ENCODE measurements at places on chromosomes 6 and 20.

- H3K4me3 ChIP-seq = no peak overlapping the region
- no peaks in the 10 kb centered on the region for H3K27me3 ChIP-seq
- no peak overlapping the region for H3K27ac ChIP-seq
- no peaks in the 10 kb centered on the region for H3K4me1 ChIP-seq
These were observed 32.0 kb downstream of the ATXN1 start for GRCh38 chr6:16729183-16729691.

DNA sequence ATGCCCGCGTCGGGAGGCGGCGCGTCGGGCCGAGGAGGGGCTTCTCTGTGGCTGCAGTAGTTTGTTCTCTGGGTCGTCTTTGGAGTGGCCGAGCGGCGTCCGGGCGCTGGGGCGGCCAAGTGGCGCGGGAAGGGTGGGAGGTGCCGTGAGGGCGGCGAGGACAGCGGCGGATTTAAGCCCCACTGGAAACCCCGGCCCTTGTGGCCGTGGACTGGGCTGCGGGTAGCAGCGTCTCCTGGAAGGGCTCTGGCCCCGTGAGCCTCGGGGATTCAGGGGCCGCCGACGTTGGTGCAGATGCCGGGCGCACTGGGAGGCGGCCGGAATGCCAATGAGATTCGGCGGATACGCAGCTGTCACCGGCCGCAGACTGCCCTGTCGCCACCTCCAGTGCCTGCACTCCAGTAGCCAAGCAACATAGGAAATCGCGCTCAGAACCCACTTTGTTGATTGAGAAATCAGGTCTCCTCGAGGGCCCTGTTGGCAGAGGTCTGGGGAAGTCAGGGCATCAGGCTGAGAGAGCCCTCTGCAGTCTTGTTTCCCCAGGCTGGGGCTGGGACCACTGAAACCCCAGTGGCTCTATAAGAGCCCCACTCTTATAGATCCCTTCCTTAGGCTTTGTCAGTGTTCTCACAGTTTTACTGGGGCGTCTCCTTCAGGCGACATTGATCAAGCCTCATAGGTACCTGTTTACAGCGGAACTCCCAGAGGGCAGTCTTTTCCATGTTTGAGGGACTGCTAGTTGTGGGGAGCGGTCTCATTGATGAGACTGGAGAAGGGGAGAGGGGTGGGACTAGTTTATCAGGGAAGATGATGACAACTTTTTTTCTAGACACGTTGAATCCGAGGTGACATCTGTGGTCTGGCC, 642 bp downstream of the GZF1 start:
- H3K4me1 ChIP-seq = peaks cover 19% of the 10 kb centered on the region
- H3K27ac ChIP-seq = peak overlapping the region; percentile 96
- peak; percentile 73 for DNase-seq
- H3K36me3 ChIP-seq = no peaks in the 10 kb centered on the region

DNA sequence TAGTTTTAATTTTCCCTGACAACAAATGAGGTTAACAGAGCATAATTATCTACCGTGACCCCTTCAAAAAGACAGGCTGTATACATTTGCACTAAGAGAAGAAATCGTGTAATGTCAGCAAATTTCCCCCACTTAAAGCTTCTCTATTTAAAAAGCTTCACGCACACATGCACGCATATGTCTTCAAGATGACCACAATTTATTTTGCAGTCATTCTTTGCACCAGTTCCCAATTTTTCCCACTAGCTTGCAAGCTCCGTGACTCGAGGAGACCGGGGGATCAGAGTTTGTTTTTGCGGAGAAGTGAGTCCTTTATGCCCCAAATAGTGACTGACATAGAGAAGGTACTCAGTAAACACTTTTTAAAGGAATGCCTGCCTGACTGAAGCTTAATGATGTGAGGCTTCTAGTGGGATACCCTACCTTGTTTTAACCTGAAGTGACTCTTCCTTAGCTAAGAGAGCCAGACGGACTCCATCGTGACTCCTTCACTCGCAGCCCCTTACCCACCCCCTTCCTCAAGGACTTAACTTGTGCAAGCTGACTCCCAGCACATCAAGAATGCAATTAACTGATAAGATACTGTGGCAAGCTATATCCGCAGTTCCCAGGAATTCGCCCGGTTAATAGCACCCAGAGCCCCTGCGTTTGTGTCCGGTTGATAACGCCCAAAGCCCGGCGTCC, 9.3 kb upstream of the NQO2 start:
- no peaks in the 10 kb centered on the region for H3K36me3 ChIP-seq
- H3K27me3 ChIP-seq = no peaks in the 10 kb centered on the region
- H3K4me1 ChIP-seq = peaks cover 28% of the 10 kb centered on the region
- H3K27ac ChIP-seq = peak overlapping the region; percentile 98
- peak; percentile 47 for DNase-seq

DNA sequence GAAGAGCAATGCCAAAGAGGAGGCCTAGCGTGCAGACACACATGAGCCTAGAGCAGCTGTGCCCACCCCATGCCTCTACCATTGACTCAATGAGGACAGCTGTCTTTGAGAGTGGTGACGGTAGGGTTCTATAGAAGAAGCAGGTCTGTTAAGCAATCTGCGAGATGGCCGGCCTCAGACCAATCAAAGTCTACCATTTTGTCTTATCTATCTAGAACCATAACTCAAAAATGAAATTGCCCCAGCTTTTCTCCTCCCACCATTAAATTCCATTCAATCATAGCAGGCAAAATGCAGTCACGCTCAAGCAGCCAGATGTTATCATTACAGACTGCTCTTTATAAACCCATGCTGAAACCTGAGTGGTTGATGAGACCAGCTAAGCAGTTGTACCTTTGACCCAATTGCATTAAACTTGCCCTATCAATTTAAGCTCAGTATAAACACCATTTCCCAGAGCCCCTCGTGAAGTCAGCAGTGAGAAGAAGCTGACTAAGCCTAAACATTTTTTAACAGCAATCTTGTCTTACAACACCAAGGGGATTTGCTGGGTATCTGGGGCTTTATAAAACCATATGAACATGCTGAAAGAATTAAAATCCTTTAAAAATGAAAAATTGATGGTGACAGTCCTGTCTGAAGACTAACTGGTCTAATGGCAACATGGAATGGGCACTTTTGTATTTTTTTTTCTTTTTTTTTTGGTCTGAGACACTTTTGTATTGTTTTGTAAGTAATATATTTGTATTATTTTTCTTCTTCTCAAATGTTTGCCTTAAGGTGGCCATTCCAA, 57.5 kb downstream of the FOXC1 start:
- H3K4me3 ChIP-seq = no peak overlapping the region
- no peaks in the 10 kb centered on the region for H3K27me3 ChIP-seq
- no peaks in the 10 kb centered on the region for H3K36me3 ChIP-seq
- H3K4me1 ChIP-seq = peaks cover 2% of the 10 kb centered on the region
- DNase-seq = no peak
- no peak overlapping the region for H3K27ac ChIP-seq

DNA sequence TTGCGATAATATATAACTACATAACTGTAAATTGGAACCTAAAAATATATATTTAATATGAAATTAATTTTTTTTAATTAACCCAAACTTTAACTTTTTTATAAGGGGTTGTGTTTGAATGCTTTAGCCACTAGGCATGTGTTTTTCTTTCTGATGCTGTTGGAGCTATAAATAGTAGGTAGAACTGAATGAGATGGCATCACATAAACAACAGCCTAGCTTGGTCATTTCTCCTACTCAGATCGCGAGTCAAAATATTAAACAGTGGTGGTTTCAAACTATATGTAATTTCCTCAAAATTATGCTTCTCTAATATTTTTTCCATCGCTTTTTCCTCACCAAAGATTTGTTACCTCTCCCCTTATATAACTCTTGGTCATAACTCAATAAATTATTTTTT, 243.2 kb downstream of the ARID1B start:
- H3K4me1 ChIP-seq = peaks cover 18% of the 10 kb centered on the region
- H3K27me3 ChIP-seq = no peaks in the 10 kb centered on the region
- no peaks in the 10 kb centered on the region for H3K36me3 ChIP-seq
- peak overlapping the region; percentile 99 for H3K27ac ChIP-seq
- DNase-seq = no peak

GRCh38 chr20:44450281-44450889, 25.3 kb upstream of the TTPAL start:
- no peaks in the 10 kb centered on the region for H3K4me1 ChIP-seq
- no peak overlapping the region for H3K27ac ChIP-seq
- no peak for DNase-seq

DNA sequence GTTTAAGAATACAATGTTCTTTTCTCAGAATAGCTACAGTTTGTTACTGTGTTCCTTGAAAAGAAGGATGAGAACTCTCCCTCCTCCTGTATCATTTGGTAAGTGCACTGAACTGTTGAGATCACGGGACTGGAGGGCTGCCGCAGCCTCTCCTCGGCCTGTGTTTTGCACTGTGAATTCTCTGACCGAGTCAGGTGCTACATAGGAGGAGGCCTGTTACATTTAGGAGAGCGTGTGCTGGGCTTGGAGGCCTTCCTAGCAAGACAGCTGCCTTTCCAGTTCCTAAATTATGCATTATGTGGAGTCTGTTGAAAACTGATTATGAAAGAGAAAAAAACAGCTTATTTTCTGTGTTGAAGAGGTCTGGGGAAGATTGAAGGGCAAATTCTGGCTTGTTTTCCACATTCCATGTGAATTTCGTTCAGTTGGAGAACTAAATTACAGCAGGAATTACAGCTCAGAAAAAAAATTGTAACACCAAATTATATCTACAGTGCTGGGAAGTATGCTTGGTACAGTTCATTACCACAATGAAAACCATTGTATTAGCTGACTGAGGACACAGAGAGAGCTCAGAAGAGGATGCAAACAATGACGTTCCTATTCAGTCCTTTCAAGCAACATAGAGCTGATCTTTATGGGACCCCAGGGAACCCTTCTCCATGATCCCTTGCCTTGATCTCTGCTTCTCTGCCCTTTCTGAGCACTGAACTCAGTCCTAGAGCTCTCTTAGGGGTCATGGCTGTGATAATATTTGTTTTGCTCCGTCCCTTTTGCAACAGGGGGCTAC, 2.8 kb downstream of the TMC2 start:
- DNase-seq = no peak
- peaks cover 52% of the 10 kb centered on the region for H3K27me3 ChIP-seq
- H3K4me3 ChIP-seq = no peak overlapping the region
- no peaks in the 10 kb centered on the region for H3K36me3 ChIP-seq
- H3K27ac ChIP-seq = no peak overlapping the region
- H3K4me1 ChIP-seq = peaks cover 10% of the 10 kb centered on the region

- no peak within 1 kb of the TSS for H3K27ac ChIP-seq
- DNase-seq = peak; percentile 49
- H3K36me3 ChIP-seq = no peaks in the 10 kb centered on the region
These were observed at the start of gene COL11A2 for GRCh38 chr6:33192105-33192646. Gene COL11A2 (minus strand): TSS chr6:33192467. CDS start chr6:33192240, 227 bp downstream.

- H3K36me3 ChIP-seq = no peaks in the 10 kb centered on the region
- H3K4me1 ChIP-seq = no peaks in the 10 kb centered on the region
- DNase-seq = peak; percentile 53
- H3K27ac ChIP-seq = no peak overlapping the region
These were observed 574.2 kb downstream of the KHDRBS2 start for GRCh38 chr6:61711849-61712248.

DNA sequence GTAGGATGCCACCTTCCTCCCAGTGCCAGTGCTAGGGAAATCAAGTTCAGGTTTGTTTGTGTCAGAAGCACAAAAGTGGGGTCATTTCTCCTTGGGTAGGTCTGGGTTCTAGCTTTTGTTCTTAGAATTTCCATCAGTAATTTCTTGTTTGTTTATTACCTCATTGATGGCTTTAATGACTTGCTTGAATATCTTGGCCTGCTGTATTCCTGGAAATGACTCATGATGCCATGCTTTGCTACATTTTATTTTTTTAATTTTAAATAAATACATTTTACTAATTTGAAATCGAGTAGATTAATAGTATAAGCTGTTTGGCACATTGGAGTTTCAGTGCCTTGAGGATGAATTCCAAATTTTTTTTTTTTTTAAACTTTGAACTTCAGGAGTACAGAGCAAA, 189.6 kb downstream of the JARID2 start:
- no peak for DNase-seq
- H3K27me3 ChIP-seq = no peaks in the 10 kb centered on the region
- peaks cover 78% of the 10 kb centered on the region for H3K4me1 ChIP-seq
- no peak overlapping the region for H3K27ac ChIP-seq
- H3K36me3 ChIP-seq = peaks cover 6% of the 10 kb centered on the region

DNA sequence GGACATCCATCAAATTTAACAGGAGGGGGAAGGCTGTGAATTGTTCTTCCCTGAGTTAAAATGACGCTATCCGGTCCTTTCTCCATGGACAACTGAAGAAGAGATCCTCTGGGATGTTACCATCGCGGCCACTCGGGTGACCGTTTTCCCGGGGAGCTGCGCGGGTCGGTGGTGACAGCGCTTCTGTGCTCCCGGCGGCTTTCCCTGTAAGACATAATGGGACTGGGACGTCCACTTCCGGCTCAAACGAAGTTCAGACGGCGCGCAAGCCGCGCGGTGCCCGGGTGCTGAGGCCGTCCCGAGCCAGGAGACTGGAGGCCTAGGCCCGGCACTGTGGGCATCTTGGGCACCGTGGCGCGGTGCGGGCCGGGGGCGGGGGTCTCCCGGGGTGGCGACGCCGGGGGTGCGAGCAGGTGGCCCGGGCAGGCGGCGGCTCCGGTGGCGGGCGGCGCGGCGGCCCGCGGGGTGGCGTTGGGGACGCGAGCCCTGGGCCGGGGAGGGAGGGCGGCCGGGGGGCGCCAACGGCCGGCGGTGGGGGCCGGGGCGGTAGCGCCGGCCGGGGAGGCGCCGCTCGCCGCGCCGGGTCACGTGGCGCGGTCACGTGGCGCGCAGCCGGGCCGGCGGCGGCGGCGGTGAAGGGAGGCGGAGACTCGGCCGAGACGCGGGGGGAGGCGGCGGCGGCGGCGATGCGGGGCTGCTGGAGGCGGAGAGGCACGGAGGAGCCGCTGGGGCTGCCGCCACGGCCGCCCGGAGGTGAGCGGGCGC, 63.6 kb downstream of the GTF2H5 start:
- peak overlapping the region; percentile 83 for H3K27ac ChIP-seq
- H3K36me3 ChIP-seq = no peaks in the 10 kb centered on the region
- H3K4me3 ChIP-seq = peak overlapping the region; percentile 65
- H3K4me1 ChIP-seq = peaks cover 16% of the 10 kb centered on the region
- DNase-seq = peak; percentile 92

DNA sequence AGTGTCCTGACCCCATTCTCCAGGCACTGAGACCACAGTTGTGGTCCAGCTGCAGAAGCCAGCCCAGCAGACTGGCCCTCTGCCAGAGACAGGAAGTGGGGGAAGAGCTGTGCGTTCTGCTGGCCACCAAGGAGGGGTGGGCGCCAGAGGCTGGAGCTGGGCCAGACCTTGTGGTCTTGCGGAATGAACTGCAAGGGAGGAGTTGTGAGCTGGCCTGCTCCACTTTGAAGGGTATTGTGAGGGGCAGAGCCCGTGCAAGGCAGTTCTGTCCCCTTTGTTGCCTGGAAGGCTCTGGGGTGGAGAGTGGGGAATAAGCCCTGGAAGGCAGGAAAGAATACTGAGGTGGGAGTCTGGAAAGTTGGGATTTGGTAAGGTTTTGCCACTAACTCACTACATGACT, 3.6 kb upstream of the MDFI start:
- peak; percentile 51 for DNase-seq
- peaks cover 69% of the 10 kb centered on the region for H3K27me3 ChIP-seq
- no peak overlapping the region for H3K4me3 ChIP-seq
- no peaks in the 10 kb centered on the region for H3K36me3 ChIP-seq
